ENCODE measurements at places on chromosomes 7 and 10.

DNA sequence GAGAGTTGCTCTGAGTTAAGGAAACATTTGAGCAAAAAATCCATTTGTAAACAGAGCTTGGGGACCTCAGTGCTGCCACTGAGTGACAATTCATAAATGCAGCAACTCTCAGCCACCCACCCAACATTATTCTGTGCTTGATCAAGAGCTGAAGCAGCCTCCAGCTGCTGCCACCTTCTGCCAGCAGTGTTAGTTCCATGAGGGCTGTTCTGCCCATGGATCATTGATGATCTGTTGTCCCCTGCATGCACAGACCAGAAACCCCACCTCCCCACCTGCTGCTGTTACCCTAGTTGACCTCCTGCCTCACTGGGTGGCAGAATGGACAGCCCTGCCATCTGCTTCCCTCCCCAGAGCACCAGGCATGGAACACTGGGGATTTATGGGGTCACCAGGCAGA lies 305.4 kb downstream of the KCNMA1 start:
- no peak for DNase-seq
- no peaks in the 10 kb centered on the region for H3K36me3 ChIP-seq
- no peak overlapping the region for H3K27ac ChIP-seq
- H3K4me1 ChIP-seq, result no peaks in the 10 kb centered on the region
- H3K27me3 ChIP-seq, result no peaks in the 10 kb centered on the region

GRCh38 chr10:89242840-89243568 lies 8.6 kb downstream of the LIPA start:
- no peak overlapping the region for H3K27ac ChIP-seq
- H3K4me1 ChIP-seq, result no peaks in the 10 kb centered on the region
- H3K4me3 ChIP-seq, result no peak overlapping the region
- DNase-seq, result no peak
- H3K27me3 ChIP-seq, result no peaks in the 10 kb centered on the region

DNA sequence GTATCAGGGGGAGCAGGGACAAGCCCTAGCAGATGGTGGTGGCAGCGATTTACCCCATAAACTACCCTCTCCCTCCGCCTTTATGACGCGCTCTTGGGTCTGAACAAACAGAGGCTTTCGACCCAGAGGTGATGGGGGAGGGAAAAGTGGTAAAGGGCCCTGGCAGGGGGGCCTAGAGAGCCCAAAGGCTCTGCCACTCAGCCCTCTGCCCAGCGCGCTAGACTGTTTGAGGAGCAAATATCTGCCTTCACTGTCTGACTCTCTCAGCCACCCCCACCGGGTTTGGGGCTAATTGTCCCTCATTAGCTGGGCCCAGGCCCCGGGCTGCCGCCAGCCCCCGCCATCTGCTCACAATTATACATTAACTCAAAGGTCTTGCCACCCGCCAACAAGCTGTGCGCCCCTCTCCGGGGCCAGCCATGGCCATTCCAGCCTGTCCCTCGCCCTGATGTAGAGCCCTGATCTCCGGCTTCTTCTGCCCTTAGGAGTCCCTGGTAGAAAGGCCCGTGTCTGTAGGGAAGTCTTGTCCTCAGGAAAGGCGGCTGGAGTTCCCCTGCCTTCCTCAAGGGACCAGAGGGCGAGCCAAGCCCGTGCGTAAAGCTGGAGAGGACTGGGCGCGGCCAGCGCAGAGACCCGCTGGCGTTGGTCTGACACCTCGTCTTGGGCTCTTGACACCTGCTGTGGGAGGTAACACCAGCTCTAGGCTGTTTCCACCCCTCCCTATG lies 1.9 kb upstream of the PAX4 start:
- no peaks in the 10 kb centered on the region for H3K36me3 ChIP-seq
- no peak for DNase-seq
- no peak overlapping the region for H3K27ac ChIP-seq
- H3K4me1 ChIP-seq, result no peaks in the 10 kb centered on the region
- H3K4me3 ChIP-seq, result no peak overlapping the region
- H3K27me3 ChIP-seq, result peaks cover 57% of the 10 kb centered on the region

DNA sequence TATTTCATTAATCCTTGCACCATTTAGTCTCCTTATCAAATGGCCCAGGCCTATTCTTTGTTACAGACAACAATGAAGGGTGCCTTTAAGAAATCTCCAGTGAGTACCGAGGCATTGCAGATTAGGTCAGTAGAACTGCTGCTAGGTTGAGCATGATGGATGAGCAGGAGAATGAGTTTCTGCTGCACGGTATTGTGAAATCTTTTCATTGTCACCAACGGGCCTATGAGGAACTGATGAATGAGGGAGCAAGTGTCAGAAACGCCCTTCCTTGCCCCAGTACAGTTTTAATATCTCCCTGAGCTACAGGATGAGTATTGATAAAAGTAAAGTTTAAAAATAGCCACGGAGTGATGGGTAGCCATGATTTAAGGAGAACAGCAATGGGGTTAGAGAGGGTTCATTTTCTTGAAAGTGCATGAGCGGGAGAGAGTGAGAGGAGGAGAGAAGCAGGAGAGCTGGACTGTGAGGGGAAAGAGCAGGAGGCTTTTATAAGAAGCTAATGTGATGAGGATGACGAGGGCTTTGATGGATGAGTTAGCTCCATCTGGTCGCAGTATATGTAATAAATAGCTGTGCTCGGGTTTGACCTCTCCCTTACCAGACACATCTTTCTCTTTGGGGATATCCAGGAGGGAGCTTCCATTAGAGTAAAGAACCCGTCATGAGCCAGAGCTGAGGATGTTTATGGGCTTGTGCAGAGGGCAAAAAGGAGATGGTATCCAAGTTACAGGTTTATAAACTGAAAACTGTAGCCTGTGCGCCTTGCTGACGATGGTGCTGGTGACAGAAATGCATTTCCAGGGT lies 526.1 kb downstream of the LRMDA start:
- H3K4me3 ChIP-seq, result no peak overlapping the region
- H3K4me1 ChIP-seq, result no peaks in the 10 kb centered on the region
- H3K36me3 ChIP-seq, result no peaks in the 10 kb centered on the region
- DNase-seq, result no peak
- H3K27ac ChIP-seq, result no peak overlapping the region
- no peaks in the 10 kb centered on the region for H3K27me3 ChIP-seq

GRCh38 chr10:72851509-72851908 lies 42.0 kb upstream of the OIT3 start:
- no peak overlapping the region for H3K27ac ChIP-seq
- no peak overlapping the region for H3K4me3 ChIP-seq
- no peak for DNase-seq
- H3K4me1 ChIP-seq, result no peaks in the 10 kb centered on the region

DNA sequence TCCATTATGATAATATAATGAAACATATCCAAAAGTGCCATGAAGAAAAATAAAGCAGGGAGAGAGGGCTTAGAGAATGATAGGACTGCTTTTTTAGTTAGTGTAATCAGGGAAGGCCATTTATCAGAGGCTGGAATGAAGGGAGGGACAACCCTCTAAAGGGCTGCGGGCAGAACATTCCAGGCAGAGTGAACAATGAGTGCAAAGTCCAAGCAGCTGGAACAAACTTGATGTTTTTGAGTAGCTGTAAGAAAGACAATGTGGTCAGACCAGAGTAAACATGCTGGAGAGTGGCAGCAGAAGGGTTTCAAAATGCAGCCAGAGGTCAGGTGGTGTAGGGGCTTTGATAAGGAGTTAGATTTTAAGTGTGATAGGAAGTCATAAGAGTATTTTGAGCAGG lies 65.6 kb upstream of the CCDC6 start:
- H3K27ac ChIP-seq, result no peak overlapping the region
- no peaks in the 10 kb centered on the region for H3K36me3 ChIP-seq
- H3K4me1 ChIP-seq, result no peaks in the 10 kb centered on the region
- DNase-seq, result no peak
- H3K27me3 ChIP-seq, result no peaks in the 10 kb centered on the region
- no peak overlapping the region for H3K4me3 ChIP-seq

DNA sequence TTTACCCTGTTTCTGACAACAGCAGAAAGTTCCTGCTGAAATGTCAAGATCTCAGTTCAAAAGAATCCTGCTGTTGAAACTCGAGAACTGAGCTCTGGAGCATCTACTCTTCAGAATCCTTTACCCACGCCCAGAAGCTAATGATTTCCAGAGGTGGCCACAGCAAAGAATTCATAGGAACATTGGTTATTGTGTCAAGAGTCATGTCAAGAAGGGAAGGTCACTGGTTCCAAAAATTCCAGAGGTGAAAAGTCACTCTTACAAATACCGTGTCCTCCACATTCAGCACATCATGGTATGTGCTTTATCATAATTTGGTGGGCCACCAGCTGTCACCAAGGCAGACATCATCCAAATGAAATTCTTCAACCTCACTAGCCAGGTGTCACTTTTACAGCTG lies 394.4 kb upstream of the NPVF start:
- no peak for DNase-seq
- H3K27me3 ChIP-seq, result peaks cover 1% of the 10 kb centered on the region
- no peak overlapping the region for H3K27ac ChIP-seq
- H3K4me1 ChIP-seq, result peaks cover 16% of the 10 kb centered on the region
- no peaks in the 10 kb centered on the region for H3K36me3 ChIP-seq

DNA sequence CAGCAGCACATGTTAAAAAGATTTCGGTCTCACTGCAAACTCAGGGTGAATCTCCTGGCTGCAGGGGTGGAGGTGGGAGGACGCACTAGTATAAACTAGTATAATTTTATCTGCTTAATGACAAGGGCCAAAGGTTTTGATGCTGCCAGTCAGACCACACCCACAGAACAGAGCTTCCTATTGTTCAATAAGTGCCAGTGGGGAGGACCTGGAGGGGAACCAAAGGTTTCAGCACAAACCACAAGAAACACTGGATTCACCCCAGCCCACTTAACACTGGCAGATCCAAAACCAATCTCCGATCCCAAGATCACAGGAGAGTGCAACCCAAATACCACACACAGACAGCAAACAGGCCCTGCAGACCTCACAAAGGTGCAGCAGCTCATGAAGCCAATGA lies 6.6 kb downstream of the VOPP1 start:
- peak overlapping the region; percentile 4 for H3K27ac ChIP-seq
- H3K4me3 ChIP-seq, result no peak overlapping the region
- peaks cover 62% of the 10 kb centered on the region for H3K4me1 ChIP-seq
- H3K36me3 ChIP-seq, result peaks cover 43% of the 10 kb centered on the region

- H3K27ac ChIP-seq, result no peak overlapping the region
- H3K27me3 ChIP-seq, result peaks cover 10% of the 10 kb centered on the region
- DNase-seq, result no peak
- no peak overlapping the region for H3K4me3 ChIP-seq
These were observed 259.9 kb upstream of the ZMIZ1 start for GRCh38 chr10:78808736-78809367.

GRCh38 chr10:119496273-119496672 lies 46.2 kb downstream of the RGS10 start:
- H3K36me3 ChIP-seq, result peaks cover 49% of the 10 kb centered on the region
- no peaks in the 10 kb centered on the region for H3K27me3 ChIP-seq
- H3K4me1 ChIP-seq, result peaks cover 68% of the 10 kb centered on the region
- DNase-seq, result peak; percentile 22
- peak overlapping the region; percentile 60 for H3K27ac ChIP-seq

- no peak for DNase-seq
- H3K36me3 ChIP-seq, result no peaks in the 10 kb centered on the region
- no peak overlapping the region for H3K27ac ChIP-seq
- no peaks in the 10 kb centered on the region for H3K4me1 ChIP-seq
These were observed 454.5 kb upstream of the FZD8 start for GRCh38 chr10:36096576-36096975.

DNA sequence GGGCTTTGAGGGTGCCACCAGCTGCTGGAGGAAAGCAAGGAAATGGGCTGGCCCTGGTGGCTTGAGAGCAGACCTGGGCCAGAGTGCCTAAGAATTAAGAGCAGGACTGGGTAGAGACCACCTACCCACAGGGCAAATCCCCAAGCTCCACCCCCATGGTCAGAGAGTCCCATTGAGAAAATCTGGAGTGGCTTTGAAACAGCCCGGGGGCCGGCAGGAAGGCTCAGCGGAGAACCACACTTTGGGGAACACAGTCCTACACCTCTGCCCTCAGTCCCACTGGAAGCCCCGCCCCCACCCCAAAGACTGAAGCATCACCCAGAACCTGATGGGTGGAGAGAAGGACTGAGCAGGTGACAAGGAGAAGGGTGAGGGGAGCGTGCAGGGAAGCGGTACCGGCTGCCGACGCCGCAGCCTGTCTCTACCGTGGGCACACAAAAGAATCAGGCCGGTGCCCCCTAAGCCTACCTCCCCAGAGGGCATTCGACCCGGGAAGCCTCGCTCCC lies 3.6 kb downstream of the SMARCD3 start:
- no peak for DNase-seq
- peaks cover 39% of the 10 kb centered on the region for H3K27me3 ChIP-seq
- peak overlapping the region; percentile 13 for H3K4me3 ChIP-seq
- no peak overlapping the region for H3K27ac ChIP-seq

GRCh38 chr10:130615457-130615856 lies 479.3 kb downstream of the GLRX3 start:
- no peak overlapping the region for H3K27ac ChIP-seq
- H3K27me3 ChIP-seq, result no peaks in the 10 kb centered on the region
- no peak for DNase-seq
- no peaks in the 10 kb centered on the region for H3K4me1 ChIP-seq

GRCh38 chr10:100775386-100775785 lies 30.0 kb downstream of the PAX2 start:
- DNase-seq, result no peak
- no peaks in the 10 kb centered on the region for H3K36me3 ChIP-seq
- H3K27me3 ChIP-seq, result peaks cover 31% of the 10 kb centered on the region
- no peak overlapping the region for H3K27ac ChIP-seq
- H3K4me3 ChIP-seq, result no peak overlapping the region

DNA sequence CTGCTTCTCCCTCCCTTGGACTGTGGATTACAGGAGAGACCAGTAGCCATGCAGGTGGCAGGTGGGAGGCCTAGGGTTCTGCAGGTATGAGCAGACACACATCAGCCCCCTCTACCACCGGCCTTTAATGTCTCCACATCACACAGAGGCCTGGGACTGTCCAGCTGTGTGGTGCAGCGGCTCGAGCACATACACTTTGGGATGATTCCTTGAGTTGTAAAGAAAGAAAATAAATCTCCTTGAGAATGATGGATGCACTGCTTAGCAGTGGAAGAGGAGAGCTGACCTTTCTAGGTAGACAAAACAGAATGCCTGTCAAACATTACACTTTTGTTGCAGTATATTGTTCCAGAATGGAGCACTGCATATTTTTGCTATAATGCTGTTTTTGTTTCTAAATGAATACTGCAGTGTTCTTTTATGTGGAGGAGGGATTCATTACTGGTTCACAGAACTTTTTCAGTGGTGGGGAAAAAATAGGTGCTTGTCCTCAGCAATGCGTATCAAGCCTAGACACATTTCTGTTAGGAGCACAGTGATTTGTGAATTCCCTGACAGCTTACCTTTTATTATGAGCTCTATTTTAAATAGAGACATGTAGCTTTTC lies 66.0 kb downstream of the PTPRE start:
- no peaks in the 10 kb centered on the region for H3K36me3 ChIP-seq
- no peak for DNase-seq
- peaks cover 8% of the 10 kb centered on the region for H3K4me1 ChIP-seq
- no peak overlapping the region for H3K4me3 ChIP-seq
- peaks cover 26% of the 10 kb centered on the region for H3K27me3 ChIP-seq

Measured in activated T-helper 2 cell treated with anti-CD3 and anti-CD28 coated beads, Interferon-gamma antibody, Interleukin-2, Interleukin-4, amounts not matched to agents 10 μg/mL and 5 μg/mL and 100 μg/mL, durations not matched to agents 14 hours and 24 hours and 36 hours (primary cell).